GM18507 (cell line): ENCODE measurements at places on chromosomes 12 and 14.

DNA sequence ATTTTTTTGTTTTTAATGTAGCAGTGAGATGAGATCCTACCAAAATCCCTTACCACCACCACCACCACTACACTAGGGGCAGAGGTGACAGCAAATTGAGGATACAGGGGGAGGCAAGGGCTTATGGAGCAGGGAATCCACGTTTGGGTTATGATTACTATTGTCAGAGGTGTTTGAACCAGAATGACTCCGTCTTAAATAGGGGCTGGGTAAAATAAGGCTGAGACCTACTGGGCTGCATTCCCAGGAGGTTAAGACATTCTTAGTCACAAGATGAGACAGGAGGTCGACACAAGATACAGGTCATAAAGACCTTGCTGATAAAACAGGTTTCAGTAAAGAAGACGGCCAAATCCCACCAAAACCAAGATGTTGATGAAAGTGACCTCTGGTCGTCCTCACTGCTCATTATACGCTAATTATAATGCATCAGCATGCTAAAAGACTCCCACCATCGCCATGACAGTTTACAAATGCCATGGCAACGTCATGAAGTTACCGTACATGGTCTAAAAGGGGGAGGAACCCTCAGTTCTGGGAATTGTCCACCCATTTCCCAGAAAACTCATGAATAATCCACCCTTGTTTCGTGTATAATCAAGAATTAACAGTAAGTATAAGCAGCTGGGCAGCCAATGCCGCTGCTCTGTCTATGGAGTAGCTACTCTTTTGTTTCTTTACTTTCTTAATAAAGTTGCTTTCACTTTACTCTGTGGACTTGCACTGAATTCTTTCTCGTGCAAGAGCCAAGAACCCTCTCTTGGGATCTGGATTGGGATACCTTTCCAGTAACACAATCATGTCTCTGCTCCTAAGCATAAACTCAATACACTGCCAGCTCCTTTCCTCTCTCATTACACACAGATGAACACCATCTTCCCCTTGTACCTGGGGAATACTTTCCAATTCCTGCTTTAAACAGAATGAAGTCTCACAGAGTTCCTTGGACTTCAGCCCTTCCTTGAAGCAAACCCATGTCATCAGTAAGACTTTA is 16.7 kb upstream of the CRY1 start:
- DNase-seq, result no peak

GRCh38 chr14:21014761-21015190 is 10.1 kb downstream of the NDRG2 start:
- DNase-seq, result no peak

DNA sequence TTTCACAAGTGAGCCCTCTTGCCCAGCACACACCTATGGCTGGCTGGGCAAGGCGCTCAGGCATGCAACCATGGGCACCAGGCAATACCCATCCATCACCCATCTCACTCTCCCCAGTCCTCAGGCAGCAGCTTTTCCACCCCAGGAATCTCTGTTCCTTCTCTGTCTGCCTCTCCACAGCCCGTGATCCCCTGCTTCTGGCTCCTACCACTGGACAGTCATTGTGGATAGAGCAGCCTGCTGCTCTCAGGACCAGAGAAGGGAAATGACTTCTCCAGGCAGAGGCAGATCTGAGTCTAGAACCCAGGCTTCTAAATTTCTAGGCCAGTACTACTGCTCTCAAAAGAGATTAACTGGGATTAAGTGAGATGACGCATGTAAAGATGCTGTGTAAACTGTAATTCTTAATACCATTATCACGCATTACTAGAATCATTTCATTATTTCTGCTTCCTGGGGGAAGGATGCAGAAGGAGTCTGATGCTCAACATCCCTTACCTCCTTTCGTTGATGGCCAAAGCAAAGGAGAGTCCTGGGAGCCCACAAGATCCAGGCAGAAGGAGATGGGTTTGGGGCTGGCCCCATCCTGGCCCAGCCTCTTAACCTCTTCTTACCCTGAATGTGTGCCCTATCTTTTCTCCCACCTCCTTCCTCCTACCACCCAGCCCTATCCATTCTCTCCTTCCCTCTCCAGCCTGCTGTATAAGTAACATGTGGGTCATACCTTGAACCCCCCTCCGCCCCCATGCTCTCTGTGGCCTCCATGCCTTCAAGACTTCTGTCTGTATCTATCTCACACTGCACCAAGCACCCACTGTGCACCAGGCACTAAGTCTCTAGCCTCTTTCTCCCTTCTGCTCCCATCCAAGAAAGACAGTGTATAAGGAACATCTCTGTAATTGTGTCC is 4.8 kb upstream of the AQP5 start:
- no peak for DNase-seq

DNA sequence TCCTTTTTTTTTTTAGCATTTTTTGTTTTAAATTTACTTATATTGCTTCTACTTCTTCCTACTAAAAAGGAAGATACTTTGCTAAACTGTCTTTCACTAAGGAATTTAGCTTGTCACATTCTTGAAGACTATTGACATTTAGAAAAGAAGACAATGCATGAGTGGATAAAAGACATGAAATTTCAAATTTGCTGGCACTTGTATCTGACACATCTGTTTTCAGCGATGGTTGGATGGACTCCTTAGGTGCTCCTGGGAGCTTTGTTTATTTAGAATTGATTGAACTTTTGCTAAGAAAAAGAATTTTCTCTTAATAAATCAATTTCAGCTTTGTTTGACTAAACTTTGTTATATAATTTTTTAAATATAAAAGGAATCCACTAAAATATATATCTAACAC is 3.3 kb upstream of the KERA start:
- no peak for DNase-seq

GRCh38 chr12:51970904-51971646 is 19.6 kb downstream of the ACVR1B start:
- DNase-seq, result peak; percentile 56

DNA sequence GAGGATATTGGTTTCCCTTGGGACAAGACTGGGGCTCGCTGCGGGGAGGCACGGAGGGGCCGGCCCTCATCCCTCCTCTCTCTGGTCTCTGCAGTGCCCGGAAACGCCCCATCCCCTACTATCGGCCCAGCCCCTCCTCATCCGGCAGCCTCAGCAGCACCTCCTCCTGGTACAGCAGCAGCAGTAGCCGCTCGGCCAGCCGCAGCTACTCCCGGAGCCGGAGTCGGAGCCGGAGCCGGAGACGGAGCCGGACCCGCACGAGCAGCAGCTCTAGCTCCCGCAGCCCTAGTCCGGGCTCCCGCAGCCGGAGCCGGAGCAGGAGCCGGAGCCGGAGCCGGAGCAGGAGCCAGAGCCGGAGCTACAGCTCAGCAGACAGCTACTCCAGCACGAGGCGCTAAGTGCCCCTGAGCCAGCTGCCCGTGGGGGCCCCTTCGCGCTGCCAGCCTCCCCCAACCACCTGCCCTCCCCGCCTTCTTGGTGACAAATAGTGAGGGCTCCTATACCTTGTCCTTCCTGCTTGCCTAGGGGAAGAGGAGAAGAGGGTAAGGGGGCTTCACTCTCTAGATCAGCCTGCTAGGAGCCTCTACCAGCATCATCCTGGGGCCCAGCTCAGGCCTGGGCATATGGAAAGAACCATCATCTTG is 22.2 kb upstream of the HSPB8 start:
- no peak for DNase-seq

GRCh38 chr14:31426663-31427062 is 6.3 kb upstream of the HEATR5A start:
- no peak for DNase-seq

- DNase-seq, result no peak
Observed at GRCh38 chr12:85831327-85831990, 4.8 kb downstream of the RASSF9 start.

DNA sequence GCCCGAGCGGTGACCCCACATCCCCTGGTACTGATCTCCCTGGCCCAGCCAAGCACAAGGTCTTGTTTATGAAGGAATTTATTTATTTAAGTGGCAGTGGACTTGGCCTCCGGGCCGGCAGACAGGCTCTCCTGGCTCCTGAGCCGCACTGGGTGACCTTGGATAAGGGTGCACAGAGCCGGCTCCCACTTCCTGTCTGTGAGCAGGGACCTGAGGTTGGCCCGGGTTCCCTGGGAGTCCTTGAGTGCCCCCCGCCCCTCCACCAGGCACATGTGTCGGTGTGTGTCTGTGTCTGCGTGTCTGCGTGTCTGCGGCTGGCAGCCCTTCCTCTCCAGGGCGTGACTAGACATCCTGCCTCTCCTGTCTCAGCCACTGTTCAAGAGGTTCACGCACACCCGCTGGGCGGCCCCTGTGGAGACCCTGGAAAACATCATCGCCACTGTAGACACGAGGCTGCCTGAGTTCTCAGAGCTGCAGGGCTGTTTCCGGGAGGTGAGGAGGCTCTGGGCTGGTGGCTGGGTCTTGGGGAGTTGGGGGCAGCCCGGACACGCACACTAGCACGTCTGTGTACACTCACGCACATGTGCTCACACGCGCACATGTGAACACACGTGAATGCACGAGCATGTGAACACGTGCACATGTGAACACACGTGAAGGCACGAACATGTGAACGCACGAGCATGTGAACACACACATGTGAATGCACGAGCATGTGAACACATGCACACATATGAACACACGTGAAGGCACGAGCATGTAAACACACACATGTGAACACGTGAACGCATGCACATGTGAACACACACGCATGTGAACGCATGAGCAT is 9.3 kb downstream of the TNFAIP2 start:
- no peak for DNase-seq

- DNase-seq, result no peak
Observed at GRCh38 chr12:111353603-111354295, 15.1 kb downstream of the PHETA1 start.

GRCh38 chr14:33465846-33466700 is 484.8 kb downstream of the EGLN3 start:
- DNase-seq, result no peak

DNA sequence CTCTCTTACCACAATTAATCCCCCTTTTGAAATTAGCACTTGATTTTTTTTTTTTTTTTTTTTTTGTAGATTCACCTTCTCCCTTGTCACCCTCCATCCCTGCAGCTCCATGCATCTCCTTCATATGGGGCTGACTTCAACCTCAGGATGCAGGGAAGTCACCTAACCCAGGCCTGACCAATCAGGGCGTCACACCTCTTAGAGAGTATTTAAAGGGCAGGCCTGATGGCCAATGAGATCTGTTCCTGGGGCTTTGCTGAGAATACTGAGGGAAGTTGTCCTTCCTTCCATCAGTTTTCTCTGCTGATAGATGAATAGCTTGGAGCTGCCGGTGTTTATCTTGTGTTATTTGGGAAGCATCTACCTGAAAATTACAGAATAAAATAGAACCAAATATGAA is 1104.7 kb upstream of the TMEM132C start:
- no peak for DNase-seq

GRCh38 chr12:29581631-29582030 is 84.1 kb upstream of the OVCH1 start:
- no peak for DNase-seq

DNA sequence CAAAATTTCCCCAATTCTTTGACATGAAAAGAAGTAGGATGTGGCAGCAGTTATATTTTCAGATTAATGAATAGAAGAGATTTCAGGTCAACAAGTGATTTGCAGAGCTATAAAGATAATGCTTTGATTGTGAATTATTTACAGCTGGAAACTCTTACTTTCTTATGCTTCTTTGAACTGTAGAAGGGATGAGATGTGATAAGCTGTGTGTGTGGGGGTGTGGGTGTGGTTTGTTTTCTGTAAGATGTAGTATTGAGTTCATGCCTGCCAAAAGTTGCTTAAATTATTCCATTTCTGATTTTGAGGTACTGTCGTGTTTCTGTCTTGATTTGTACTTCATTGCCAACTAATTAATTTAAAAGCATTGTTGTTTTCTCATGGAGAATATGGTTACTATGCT is 22.7 kb downstream of the AEBP2 start:
- no peak for DNase-seq

DNA sequence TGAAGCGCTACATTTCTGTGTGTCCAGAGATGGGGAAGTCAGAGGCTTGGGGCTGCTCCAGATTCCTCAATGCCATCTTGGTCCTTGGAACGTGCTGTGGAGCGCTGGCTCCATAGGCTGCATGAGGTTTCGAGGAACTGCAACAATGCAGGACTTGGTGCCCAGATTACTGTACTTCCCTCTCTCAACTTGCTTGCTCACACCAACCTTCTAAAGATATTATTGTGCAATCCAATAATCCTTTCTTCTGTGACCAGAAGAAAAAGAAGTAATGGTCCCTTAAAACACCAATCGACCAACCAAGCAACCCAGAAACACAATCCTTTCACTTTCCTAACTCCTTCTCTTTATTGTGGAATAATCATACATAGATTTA is 3.7 kb downstream of the PRICKLE1 start:
- DNase-seq, result no peak

- DNase-seq, result no peak
Observed at GRCh38 chr14:68682166-68683103, 110.4 kb downstream of the ZFP36L1 start.

- no peak for DNase-seq
Observed at GRCh38 chr14:98946940-98947339, 325.1 kb downstream of the BCL11B start.

DNA sequence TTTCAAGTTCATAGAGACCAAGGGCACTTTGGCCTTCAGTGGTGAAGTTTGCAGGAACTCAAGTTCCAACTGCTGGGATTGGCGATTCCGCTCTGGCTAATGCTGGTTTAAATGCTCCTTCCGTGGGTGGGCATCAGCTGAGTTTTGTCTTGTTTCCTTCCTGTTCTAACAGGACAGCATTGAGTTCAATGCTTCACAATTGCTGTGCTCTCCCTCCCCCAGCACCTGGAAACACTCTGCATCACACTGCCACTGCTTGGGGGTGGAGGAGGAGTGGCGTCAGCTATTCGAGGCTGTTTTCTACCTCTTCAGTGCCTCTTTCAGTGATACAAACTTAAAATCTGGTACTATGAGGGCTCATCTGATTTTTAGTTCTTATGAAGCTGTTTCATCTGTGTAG is 634.9 kb downstream of the FSCB start:
- DNase-seq, result no peak

DNA sequence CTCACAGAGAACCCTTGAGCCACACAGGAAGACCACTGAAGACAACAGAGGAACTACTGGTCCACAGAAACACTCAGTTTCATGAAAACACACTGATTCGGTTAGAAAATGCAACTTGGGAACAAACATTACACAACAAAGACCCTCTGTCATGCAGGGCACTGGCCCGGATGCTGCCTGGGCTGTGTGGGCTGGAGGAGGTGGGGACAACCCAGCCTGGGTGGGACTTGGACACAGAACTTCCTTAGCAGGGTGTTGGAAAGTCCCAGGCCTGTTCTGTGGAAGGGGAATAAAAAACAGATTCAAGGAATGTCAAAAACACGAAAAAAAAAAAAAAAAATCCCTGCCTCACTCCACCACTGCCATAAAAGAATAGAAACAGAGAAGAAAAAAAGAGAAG is 181.0 kb downstream of the MON2 start:
- no peak for DNase-seq

GRCh38 chr14:76777721-76778120 is 16.5 kb downstream of the VASH1 start:
- no peak for DNase-seq

GRCh38 chr12:94597268-94597667 is 53.1 kb downstream of the TMCC3 start:
- no peak for DNase-seq
